Pancreas (tissue), 10 donors: ENCODE measurements at places on chromosomes 7 and 10. TPM values are rescaled to one million over a fixed set of nuclear protein-coding genes. Genes with fewer than 3 reads are reported as not detected.

GRCh38 chr7:32255036-32255435, 184.8 kb upstream of the PDE1C start:
- no peak overlapping the region for H3K4me3 ChIP-seq
- no peaks in the 10 kb centered on the region for H3K36me3 ChIP-seq
- H3K27ac ChIP-seq = no peak overlapping the region
- DNase-seq = no peak
- no peaks in the 10 kb centered on the region for H3K4me1 ChIP-seq

GRCh38 chr10:63885156-63885555, 364.0 kb downstream of the REEP3 start:
- no peak overlapping the region for H3K27ac ChIP-seq
- H3K4me1 ChIP-seq = peaks cover 11% of the 10 kb centered on the region
- no peak for DNase-seq
- H3K27me3 ChIP-seq = no peaks in the 10 kb centered on the region
- H3K36me3 ChIP-seq = no peaks in the 10 kb centered on the region

GRCh38 chr10:86747796-86748581, 8.4 kb upstream of the BMPR1A start:
- no peak for DNase-seq
- no peak overlapping the region for H3K4me3 ChIP-seq
- H3K36me3 ChIP-seq = no peaks in the 10 kb centered on the region

Gene CPA1
- 37,514 TPM for total RNA-seq

DNA sequence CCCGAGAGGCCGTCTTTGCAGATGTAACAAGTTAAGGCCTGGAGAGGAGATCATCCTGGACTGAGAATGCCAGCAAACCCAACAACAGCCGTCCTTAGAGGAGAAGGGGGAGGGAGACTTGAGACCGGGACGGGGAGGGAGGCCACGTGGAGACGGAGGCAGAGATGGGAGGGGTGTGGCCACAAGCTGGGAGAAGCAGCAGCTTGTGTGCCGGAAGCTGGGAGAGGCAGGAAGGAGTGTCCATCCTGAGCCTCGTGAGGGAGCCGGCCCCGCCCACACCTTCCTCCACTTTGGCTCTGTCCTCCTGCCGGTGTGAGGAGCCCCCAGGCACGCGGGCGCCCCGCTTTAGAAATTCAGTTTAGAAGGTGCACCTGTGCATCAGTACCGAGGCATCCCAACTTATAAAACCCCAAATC, 95.7 kb downstream of the DNAJB6 start:
- no peaks in the 10 kb centered on the region for H3K4me1 ChIP-seq
- H3K4me3 ChIP-seq = no peak overlapping the region
- H3K27me3 ChIP-seq = no peaks in the 10 kb centered on the region
- H3K27ac ChIP-seq = no peak overlapping the region

Gene AEBP1
- 5.1 TPM for total RNA-seq

- H3K4me3 ChIP-seq = no peak overlapping the region
- DNase-seq = no peak
- no peaks in the 10 kb centered on the region for H3K27me3 ChIP-seq
- H3K4me1 ChIP-seq = no peaks in the 10 kb centered on the region
- no peak overlapping the region for H3K27ac ChIP-seq
Measured at GRCh38 chr7:11332186-11332864, 358.7 kb downstream of the PHF14 start.

Gene EPC1
- total RNA-seq = 18.6 TPM

GRCh38 chr7:95804052-95804451, 31.7 kb downstream of the DYNC1I1 start:
- H3K4me1 ChIP-seq = no peaks in the 10 kb centered on the region
- H3K27me3 ChIP-seq = no peaks in the 10 kb centered on the region
- no peak overlapping the region for H3K4me3 ChIP-seq
- no peaks in the 10 kb centered on the region for H3K36me3 ChIP-seq

- no peaks in the 10 kb centered on the region for H3K36me3 ChIP-seq
- H3K4me3 ChIP-seq = peak overlapping the region; percentile 68
- peak overlapping the region; percentile 99 for H3K27ac ChIP-seq
- H3K4me1 ChIP-seq = no peaks in the 10 kb centered on the region
Measured at GRCh38 chr10:102393411-102394078, 2.0 kb upstream of the NFKB2 start.

- DNase-seq = no peak
- H3K27me3 ChIP-seq = no peaks in the 10 kb centered on the region
- no peaks in the 10 kb centered on the region for H3K4me1 ChIP-seq
- H3K36me3 ChIP-seq = no peaks in the 10 kb centered on the region
Measured at GRCh38 chr10:60262647-60263126, 127.0 kb downstream of the ANK3 start.

DNA sequence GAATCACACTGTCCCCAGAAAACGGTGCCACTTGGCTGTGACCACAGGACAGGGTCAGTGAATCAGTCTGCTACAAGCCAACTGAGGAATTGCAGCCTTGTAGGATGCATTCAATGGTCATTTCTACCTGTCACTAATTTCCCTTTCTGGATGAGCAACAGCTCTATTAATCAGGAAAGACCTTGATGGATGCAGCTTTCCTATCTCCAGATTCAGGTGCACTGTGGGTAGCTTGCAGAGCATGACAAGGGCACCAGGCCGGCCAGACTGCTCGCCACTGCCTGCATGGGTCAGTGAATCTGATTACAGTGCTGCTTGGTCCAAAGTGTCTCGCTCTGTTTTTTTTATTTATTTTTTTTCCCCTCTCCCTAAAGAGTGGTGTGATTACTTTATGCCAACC, 506.8 kb upstream of the AUTS2 start:
- no peak for DNase-seq
- H3K27ac ChIP-seq = no peak overlapping the region
- H3K27me3 ChIP-seq = no peaks in the 10 kb centered on the region
- H3K4me3 ChIP-seq = no peak overlapping the region
- no peaks in the 10 kb centered on the region for H3K4me1 ChIP-seq

DNA sequence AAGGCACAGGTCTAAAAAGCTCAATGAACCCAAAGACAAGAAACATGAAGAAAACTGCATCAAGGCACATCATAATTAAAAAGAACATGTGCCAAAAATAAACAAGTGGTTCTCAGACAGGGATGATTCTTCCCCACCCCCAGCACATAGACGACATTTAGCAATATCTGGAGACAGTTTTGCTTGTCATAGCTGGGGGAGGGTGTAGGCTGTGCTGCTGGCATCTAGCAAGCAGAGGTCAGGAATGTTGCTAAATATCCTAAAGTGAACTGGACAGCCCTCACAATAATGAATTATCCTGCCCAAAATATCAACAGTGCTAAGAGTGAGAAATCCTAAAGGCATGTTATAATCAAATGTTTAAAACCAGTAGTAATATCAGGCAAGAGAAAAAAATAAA, 122.6 kb downstream of the MICU1 start:
- H3K36me3 ChIP-seq = peaks cover 3% of the 10 kb centered on the region
- no peaks in the 10 kb centered on the region for H3K4me1 ChIP-seq
- no peak overlapping the region for H3K27ac ChIP-seq
- H3K4me3 ChIP-seq = no peak overlapping the region
- H3K27me3 ChIP-seq = no peaks in the 10 kb centered on the region
- DNase-seq = no peak

Gene SAP25
- 0.67 TPM for total RNA-seq

- no peaks in the 10 kb centered on the region for H3K36me3 ChIP-seq
- H3K4me1 ChIP-seq = no peaks in the 10 kb centered on the region
- H3K27ac ChIP-seq = no peak overlapping the region
- H3K4me3 ChIP-seq = no peak overlapping the region
- H3K27me3 ChIP-seq = no peaks in the 10 kb centered on the region
Measured at GRCh38 chr10:78616125-78616695, 452.6 kb upstream of the ZMIZ1 start.

DNA sequence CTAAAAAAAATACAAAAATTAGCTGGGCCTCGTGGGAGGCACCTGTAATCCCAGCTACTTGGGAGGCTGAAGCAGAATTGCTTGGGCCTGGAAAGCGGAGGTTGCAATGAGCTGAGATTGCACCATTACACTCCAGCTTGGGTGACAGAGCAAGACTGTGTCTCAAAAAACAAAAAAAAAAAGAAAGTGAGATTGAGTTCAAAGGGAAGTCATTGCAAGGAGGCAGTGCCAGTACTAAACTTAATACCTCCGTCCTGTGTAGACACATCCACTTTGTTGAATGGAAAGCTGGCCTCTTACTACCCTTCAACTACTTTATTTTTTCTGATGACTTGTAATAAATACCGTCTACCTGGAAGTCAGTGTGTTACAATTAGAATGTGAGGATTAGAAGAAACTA, 31.0 kb downstream of the AHCYL2 start:
- H3K4me1 ChIP-seq = no peaks in the 10 kb centered on the region
- DNase-seq = no peak
- no peak overlapping the region for H3K4me3 ChIP-seq
- H3K36me3 ChIP-seq = no peaks in the 10 kb centered on the region
- no peaks in the 10 kb centered on the region for H3K27me3 ChIP-seq
- no peak overlapping the region for H3K27ac ChIP-seq

GRCh38 chr7:120857588-120858573, at the start of gene TSPAN12:
Gene TSPAN12, minus strand, starts transcription at chr7:120858144. Its CDS starts 1,381 bp downstream, at chr7:120856763.
- peaks cover 7% of the 10 kb centered on the region for H3K4me1 ChIP-seq
- peak within 1 kb of the TSS; percentile 93 for H3K27ac ChIP-seq
- no peaks in the 10 kb centered on the region for H3K27me3 ChIP-seq
- H3K4me3 ChIP-seq = peak within 1 kb of the TSS; percentile 66

DNA sequence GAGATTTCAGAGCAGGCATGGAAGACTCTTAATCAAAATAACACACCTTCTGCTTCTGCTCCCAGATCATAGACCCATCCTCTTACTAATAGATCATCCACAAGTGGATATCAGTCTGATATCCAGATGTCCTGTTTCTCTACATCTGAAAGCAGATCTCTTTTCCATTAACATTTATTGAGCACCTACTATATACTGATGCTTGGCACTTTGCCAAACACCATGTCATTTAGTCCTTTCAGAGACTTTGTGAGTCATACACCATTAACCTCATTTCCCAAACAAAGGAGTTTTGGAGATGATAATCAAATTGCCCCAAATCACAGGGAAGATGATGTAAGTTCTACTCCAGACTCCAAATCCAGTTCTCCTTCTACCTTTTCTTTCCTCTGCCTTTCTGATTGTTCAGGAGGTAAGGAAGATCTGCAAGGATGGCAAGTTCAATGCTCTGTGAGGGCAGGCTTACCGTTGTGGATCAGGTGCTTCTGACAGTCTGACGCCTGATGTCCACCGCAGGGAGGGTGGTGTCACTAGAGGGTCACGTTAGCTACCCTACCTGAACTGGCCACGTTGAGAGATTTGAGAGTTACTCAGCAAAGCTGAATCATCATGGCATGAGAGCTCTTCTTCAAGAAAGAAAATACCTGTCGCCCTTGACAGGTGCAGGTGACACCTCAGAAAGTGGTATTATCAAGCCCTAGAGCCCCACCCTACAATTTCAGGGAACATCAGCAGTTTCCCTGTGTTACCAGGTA, 269.6 kb upstream of the ZMIZ1 start:
- H3K27me3 ChIP-seq = no peaks in the 10 kb centered on the region
- no peaks in the 10 kb centered on the region for H3K4me1 ChIP-seq
- no peak overlapping the region for H3K27ac ChIP-seq
- DNase-seq = no peak
- no peaks in the 10 kb centered on the region for H3K36me3 ChIP-seq
